Stimulated activated CD4-positive, alpha-beta T cell treated with anti-CD3 and anti-CD28 coated beads, Interleukin-4, amount 100 ng/mL, for 24 hours (primary cell): ENCODE measurements at places on chromosomes 7 and 10.

- DNase-seq, result no peak
Observed at GRCh38 chr7:150823484-150824126, 23.0 kb downstream of the TMEM176A start.

- peak; percentile 31 for DNase-seq
Observed at GRCh38 chr7:93442478-93443224, 131.9 kb downstream of the CALCR start.

- no peak for DNase-seq
Observed at GRCh38 chr7:1706721-1707613, 36.9 kb downstream of the ELFN1 start.

DNA sequence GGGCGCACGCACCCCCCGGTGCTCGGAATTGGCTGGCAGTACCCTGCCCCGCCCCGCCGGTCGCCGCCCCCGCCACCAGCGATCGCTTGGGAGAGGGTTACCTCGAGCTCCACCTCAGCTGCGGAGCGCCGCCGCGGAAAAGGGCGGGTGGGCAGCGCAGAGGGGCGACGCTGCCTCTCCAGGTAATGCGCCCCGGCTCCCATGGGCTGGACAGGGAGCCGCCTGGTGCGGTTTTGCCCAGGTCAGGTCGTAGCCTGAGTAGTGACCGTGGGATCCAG lies 1.3 kb downstream of the PFKFB3 start:
- DNase-seq, result peak; percentile 68

DNA sequence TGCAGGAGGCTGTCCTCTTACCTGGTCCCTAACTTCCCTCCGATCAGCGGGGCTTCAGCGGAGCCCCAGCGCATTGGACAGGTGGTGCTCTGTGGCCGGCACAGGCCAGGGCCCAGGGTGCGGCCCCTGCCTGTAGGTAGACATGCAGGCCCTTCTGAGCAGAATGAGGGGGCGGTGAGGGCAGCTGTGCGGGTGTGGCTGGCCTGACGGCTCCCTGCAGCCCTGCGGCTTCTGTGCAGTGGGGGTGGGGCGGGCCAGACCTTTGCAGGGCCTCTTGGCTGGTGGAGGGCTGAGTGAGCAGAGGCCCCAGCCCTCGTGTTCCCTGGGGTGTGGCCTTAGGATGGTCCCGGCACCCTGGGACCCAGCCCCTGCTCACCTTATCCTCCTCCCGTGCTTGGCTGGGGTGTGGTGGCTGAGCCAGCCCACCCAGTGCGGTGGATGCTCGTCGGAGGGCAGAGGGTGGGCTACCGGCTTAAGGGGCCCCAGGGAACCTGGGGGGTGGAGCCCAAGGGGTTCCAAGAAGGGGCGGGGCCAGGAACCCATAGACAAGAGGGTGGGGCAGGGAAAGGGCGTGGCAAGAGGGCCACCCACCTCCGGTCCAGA lies 175.2 kb upstream of the TNRC18 start:
- no peak for DNase-seq

DNA sequence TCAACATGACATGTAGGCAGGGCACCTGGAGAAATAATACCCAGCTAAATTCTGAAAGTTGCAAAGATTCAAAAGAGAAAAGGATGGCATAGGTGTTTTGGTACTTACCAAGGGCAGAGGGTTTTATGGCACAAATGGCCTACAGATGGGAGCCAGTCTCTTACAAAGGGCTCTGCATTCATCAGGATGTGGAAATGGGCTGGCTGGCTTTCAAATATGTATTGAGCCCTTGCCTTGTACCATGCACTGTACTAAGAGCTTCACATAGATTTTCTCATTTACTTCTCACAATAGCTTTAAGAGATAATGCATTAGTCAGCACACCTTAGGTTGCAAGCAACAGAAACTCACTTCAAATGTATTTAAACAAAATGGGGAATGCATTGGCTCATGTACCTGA lies 327.1 kb downstream of the BICC1 start:
- no peak for DNase-seq

- DNase-seq, result no peak
Observed at GRCh38 chr7:106015381-106016218, 52.5 kb downstream of the CDHR3 start.

- peak; percentile 81 for DNase-seq
Observed at GRCh38 chr7:148912758-148913541, 28.9 kb upstream of the EZH2 start.

DNA sequence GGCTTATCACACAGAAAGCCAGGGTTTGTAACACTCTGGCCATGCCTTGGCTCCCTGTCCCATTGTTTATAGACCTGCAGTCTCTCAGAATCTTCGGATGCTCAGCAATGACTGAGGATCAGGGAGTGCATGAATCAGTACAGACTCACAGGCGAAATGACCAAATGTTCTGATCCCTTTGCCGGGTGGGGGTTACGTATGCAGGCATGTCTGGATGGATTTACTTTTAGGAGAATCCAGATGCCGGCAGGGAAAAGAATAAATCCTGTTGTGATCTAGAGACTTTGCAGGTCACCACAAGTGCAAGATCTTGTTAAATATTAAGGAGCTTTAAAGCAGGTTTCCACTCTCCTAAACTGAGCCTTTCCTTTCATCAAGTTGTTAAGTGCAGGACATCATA lies 149.5 kb downstream of the SFMBT2 start:
- no peak for DNase-seq

DNA sequence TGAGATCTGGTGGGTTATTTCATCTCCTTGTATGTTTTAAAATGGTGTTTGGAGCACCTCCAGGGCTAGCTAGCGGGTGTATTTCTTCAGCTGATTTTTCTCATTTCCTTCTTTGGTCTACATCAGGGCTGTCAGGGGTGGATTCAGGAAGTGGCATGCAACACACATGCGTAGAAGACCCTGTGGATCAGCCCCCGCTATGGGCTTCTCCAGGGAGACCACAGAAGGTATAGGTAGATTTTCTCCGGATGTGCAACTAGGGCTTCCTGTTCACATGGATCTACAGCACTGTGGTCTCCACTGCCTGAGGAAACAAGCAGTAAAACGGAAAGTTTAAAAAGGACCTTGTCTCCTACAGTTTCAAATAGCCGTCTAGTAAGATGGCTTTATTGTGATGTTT lies 10.4 kb downstream of the NUB1 start:
- peak; percentile 57 for DNase-seq

DNA sequence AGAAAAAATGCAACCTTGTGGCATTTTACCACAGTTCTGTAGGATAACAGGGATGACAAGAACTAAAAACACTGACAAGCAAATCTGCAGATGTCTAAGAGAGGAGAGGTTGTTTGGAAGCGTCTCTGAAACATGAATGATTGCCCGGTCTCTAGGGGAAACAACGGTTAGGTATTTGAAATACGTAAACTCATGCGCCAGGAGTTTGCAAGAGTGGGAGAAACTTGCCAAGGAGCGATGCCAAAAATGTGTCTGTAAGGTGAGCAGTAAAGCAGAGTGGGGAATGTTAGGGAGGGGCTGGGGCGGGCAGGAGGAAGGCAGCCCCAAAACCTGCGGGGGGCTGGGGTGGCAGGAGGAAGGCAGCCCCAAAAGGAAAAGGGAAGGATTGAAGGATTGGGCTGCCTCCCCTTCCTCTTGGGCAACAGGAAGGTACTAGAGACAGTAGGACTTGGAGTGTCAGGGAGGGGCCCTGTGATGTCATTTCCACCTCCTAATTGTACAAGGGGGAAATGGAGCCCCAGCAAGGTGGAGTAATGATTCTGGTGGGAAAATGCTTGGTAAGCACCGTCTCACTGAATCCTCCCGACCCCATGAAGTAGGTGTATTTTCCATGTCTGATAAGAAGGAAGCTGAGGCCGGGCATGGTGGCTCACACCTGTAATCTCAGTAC lies 33.2 kb upstream of the PLEKHA1 start:
- no peak for DNase-seq

DNA sequence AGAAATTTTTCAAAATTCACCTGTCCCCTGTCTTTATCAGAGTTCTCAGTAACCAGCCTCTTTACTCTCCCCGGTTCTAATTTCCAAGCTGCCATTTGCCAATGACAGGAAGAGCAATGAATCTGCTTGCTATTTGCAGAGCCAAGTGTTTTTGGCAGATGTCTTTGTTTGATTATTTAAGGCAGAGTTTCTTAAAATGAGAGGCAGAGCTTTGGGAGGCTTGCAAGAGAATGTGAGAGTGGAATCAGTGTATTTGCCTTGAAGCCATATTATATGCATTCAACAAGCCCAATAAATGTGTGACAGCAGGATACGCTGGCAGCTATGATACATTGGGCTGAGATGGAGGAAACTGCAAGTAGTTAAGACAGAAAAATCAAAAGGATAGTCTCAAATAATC lies 196.5 kb downstream of the PHF14 start:
- DNase-seq, result no peak

GRCh38 chr7:103632005-103632639 lies 186.1 kb upstream of the SLC26A5 start:
- no peak for DNase-seq

GRCh38 chr7:42315631-42316030 lies 78.6 kb upstream of the GLI3 start:
- no peak for DNase-seq

GRCh38 chr7:46879783-46880182 lies 702.1 kb downstream of the TNS3 start:
- no peak for DNase-seq

DNA sequence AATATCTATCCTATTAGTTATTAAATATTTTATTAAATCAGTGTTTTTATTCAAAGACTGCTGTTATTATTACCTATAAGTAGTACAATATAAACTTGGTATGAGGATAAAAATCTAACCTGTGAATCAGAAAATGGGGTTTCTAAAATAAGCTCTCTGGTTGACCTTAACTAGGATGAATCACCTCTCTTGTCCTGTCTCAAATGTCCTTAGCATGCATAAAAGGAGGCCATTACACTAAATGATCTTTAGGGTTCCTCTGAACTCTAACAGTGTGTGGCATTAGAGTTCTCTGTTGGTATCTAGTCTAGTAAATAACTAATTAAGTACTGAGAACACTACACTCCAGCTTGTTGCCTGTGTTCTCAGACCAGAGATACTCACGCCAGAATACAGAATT lies 143.1 kb upstream of the LRRTM3 start:
- no peak for DNase-seq

DNA sequence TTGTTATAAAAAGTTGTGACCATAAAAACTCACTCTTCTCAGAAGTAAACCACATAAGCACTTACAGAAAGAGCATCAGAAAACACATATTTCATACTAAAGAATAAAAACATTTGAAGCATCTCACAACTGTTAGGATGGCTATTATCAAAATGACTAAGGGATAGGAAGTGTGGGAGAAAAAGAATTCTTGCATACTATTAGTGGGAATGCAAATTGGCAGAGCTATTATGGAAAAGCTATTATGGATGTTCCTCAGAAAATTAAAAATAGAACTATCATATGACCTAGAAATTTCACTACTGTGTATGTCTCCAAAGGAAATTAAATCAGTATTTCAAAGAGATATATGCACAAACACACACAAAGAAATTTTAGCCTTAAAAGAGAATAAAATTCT lies 25.2 kb upstream of the POT1 start:
- no peak for DNase-seq

- no peak for DNase-seq
Observed at GRCh38 chr10:128517167-128517566, 390.9 kb upstream of the MKI67 start.

DNA sequence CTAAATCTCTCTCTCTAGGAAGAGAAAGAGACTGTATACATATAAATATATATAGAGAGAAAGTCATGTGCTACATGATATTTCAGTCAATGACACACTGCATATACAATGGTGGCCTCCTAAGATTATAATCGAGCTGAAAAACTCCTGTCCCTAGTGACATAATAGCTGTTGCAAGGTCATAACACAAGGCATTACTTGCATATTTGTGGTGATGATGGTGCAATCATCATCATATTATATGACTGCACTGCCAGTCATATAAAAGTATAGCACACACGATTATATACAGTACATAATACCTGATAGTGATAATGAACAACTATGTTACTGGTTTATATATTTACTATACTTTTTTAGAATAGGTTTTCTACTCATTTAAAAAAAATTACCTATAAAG lies 316.7 kb downstream of the FGFR2 start:
- no peak for DNase-seq

DNA sequence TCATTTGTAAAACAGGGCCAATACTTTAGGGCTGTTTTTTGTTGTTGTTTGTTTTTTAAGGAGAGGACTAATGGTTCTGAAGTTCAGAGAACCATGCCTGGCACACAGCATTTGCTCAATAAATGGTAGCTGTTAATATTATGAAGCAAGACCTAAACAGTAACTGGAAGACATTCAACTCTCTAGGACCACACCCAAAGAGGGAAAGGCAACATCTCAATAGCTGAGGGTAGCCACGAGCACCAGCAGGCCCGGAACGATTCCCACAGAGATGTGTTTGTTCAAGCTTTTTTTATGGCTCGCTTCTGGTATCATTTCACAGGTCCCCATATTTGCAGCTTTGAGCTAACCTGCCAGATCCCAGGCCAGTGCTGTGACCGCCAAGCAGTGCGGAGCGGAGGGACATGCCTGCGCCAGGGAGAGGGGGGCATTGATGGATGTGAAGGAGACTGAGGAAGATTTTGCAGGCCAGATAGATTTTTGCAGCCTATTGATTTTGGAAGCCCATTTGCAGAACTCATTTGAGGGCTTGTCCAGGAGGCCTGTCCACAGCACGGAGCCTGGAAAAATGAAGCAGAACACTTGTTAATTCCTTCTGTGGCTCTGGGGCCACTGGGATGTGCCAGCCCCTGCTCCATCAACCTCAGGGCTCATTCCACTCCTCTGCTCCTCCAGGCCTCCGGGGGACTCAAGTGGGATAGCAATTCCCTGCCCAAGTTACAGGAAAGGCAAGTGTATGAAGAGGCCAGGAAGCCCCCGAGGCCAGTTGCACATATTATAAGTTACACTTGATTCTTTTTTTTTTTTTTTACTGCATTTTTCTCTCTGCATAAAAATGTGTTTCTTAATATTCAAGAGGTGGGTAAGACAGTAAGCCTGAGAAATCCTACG lies 57.3 kb upstream of the FGFR2 start:
- DNase-seq, result no peak

GRCh38 chr10:20745556-20746375 lies 151.3 kb downstream of the NEBL start:
- no peak for DNase-seq

DNA sequence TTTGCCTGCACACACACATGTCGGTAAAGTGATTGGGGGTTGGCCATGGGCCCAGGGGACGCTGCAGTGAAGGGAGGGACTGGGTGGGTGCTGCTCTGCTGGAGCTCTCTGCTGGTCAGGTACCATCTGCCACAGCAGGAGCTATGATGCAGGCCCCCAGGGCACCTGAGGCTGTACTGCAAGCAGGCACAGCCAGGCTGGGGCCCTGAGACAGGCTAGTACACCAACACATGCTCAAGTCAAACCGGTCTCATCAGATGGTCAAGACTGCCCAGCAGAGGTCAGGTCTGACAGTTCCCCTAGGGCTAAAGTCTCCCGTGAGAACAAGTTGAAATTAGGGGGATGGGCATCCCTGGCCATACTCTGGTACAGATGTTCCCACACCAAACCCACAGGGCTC lies 118.3 kb upstream of the THSD7A start:
- DNase-seq, result no peak

- no peak for DNase-seq
Observed at GRCh38 chr7:90473814-90474213, 4.4 kb downstream of the PTTG1IP2 start.

GRCh38 chr10:42513921-42514320 lies 124.4 kb downstream of the ZNF33B start:
- no peak for DNase-seq

- DNase-seq, result no peak
Observed at GRCh38 chr10:61883371-61884025, 18.0 kb upstream of the ARID5B start.
